DMS53 (cell line): ENCODE measurements at places on chromosomes 7 and 10.
A peak's percentile ranks its signal among the peaks of the same experiment; 100 is the strongest.

GRCh38 chr10:24988831-24989640 is 26.9 kb downstream of the ENKUR start:
- DNase-seq: no peak

- no peak for DNase-seq
Observed at GRCh38 chr10:72738486-72738885, 46.5 kb downstream of the MCU start.

DNA sequence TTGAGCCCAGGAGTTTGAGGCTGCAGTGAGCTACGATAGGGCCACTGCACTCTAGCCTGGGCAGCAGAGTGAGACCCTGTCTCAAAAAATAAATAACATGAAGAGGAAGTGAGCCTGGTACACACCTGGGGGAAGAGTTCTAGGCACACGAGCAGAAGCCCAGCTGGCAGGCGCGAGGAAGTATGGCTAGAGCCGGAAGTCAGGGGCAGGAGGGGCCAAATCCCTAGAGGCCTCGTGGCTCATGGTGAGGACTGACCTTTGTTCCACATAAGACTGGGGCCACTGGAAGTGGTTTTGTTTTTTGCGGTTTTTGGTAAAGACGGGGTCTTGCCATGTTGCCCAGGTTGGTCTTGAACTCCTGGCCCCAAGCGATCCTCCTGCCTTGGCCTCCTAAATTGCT is 117.6 kb downstream of the HIP1 start:
- no peak for DNase-seq

- peak; percentile 94 for DNase-seq
Observed at GRCh38 chr7:31373337-31374289, 33.1 kb upstream of the NEUROD6 start.

DNA sequence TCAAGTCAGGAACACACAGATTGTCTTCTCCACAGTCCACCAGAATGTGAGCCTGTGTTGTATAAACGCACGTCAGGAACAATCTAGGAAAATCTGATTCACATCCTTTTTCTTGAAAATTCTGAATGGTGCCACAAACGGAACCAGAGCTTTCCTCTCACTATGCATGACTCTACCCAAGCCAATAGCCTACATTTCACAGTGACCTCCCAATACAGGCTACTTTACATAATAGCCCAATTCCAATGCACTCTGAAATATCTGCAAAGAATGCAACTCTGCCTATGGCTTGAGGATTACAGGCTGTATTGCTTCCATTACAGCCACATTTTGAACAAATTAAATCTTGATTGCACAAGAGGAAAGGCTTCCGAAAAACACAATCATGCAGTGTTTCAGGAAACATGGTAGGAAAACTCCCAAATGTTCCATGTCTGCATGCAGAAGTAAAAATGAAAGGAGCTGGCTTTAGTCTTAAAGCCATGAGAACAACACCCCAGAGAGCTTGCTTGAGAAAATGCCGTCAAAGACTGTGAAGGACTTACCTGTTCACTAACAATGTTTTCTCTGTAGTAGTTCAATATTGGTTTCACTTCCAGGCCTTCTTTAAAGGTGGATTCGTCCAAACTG is 113.9 kb downstream of the ITGA8 start:
- DNase-seq: no peak

- DNase-seq: peak; percentile 67
Observed at GRCh38 chr7:90262438-90262837, 17.5 kb downstream of the CFAP69 start.

GRCh38 chr7:130394421-130395195 is 14.3 kb downstream of the CPA1 start:
- DNase-seq: no peak

DNA sequence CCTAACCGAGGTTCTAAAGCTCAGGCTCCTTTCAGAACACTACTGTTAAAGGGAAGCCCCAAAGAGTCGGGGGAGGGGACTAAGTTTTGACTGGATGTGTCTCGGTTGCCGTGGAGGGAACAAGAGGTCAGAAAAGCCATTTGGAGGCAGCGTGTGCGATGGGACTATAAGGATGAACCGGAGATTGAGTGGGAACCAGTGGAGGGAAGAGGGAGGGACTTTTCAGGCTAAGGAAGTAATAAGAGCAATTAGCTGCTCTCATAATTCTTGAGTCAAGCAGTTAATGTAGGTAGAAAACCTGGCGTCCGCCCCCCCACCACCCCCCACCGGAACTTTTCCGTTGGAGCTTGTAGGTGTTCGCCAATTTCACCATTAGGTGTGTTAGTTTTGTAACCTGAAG is 491 bp upstream of the AKAP9 start:
- peak; percentile 68 for DNase-seq

- DNase-seq: no peak
Observed at GRCh38 chr7:67771846-67772605, 775.4 kb downstream of the TYW1 start.

GRCh38 chr7:118753479-118753878 is 529.0 kb downstream of the ANKRD7 start:
- DNase-seq: no peak

- no peak for DNase-seq
Observed at GRCh38 chr10:85979598-85979997, 387.0 kb downstream of the GRID1 start.

DNA sequence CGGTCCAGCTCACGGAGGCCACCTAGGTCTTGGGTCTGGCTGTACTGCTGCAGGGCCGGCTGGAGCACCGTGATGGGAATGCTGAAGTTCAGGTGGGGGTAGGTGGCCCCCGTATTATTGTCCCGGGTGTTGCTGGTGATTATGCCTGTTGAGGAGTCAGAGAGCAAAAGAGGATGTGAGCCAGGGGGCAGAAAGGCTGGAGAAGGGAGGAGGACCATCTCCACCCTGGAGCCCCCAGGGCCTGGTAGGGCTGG is 6.6 kb downstream of the TYSND1 start:
- DNase-seq: no peak

DNA sequence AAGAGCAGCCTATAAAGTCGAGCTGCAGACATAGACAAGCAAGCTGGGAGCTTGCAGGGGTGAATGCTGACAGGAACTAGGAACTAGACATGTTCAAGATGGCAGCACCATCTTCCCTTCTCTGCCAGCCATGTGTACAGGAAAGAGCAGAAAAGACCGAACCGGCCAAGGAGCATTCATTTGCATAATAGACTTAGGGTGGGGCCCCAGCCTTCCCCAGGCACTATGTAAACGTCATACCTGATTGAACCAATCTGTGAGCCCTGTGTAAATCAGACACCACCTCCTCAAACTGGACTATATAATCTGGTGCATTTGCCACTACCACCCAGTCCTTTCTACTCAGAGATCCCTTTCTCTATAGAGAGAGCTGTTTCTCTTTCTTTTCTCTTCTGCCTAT is 106.9 kb upstream of the FAM3C start:
- no peak for DNase-seq

GRCh38 chr7:2571409-2571808 is 12.6 kb downstream of the IQCE start:
- no peak for DNase-seq

GRCh38 chr10:46220187-46220586 is 66.6 kb upstream of the ANTXRL start:
- DNase-seq: no peak

GRCh38 chr7:34133983-34134782 is 228.8 kb downstream of the BMPER start:
- DNase-seq: peak; percentile 83

DNA sequence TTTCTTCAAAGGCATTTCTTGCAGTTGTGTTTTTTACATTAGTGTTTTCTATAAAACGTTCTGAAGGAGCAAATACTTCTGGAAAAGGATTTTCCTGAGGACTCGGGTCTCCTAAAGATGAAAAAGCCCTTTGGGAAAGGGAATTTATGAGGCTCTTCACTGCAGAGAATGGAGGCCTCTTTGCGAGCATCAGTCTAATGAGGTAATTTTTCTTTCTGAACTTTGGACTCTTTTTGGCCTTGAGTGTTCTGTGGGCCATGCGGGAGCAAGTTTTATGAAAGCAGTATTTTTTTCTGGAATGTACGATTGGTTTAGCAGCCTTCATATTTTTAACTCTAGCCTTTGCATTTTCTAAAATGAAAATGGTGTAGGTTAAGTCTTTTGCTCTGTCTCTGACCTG is 6.4 kb upstream of the ACBD5 start:
- DNase-seq: no peak

DNA sequence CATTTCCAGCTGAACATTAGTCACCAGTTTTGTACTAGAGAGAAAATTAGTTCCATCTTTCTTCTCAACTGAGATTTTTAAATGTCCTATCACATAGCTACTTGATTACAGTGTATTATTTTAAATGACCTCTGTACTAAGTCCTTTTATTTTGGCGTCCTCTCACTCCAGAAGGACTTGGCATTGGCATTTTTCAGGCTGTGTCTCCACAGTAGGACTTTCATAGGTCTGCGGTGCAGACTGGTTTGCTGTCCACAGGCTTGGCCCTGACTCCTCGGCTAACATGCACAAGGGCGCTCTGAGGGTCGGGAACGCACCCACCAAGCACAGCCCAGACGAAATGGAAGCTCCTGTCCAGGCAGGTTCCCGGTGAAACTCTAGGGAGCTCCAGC is 6.5 kb downstream of the PTPRE start:
- no peak for DNase-seq
